IPS DF 6.9 (cell line): ENCODE measurements at places on chromosomes 1 and 21.
A peak's percentile ranks its signal among the peaks of the same experiment; 100 is the strongest.

- no peaks in the 10 kb centered on the region; the same call in 1 of the 2 replicates for H3K36me3 ChIP-seq
- no peak for DNase-seq
- no peak overlapping the region; the same call in 1 of the 2 replicates for H3K4me3 ChIP-seq
Measured at GRCh38 chr1:202645097-202645476, 65.2 kb downstream of the SYT2 start.

- no peak overlapping the region for H3K4me3 ChIP-seq
- no peak for DNase-seq
- H3K27me3 ChIP-seq = no peaks in the 10 kb centered on the region; the same call in 1 of the 2 replicates
- peaks cover 2% of the 10 kb centered on the region; the same call in 1 of the 2 replicates for H3K4me1 ChIP-seq
- no peak overlapping the region for H3K27ac ChIP-seq
- H3K36me3 ChIP-seq = no peaks in the 10 kb centered on the region
Measured at GRCh38 chr1:47181095-47181954, 8.5 kb downstream of the PDZK1IP1 start.

DNA sequence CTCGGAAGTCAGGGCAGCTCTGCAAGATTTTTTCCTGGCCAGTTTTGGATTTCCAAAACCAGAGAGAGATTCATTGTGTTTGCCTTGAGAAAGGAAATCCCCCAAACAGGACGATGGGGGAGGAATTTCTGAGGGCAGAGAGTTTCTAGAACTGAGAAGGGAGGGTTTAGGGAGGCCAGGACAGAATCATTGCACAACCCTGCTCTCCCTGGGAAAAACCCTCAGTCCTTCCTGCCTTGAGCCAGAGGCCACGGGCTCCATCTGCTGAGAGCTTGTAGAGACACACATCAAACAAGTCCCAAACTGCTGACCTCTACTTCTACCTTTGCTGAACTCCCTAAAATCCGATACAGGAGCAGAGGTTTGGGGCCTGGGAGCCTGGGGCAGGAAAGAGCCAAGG is 99.7 kb downstream of the NMNAT2 start:
- H3K36me3 ChIP-seq = no peaks in the 10 kb centered on the region
- DNase-seq = no peak
- H3K27ac ChIP-seq = no peak overlapping the region
- no peaks in the 10 kb centered on the region for H3K27me3 ChIP-seq
- H3K4me3 ChIP-seq = no peak overlapping the region

- H3K27me3 ChIP-seq = no peaks in the 10 kb centered on the region
- H3K4me3 ChIP-seq = peak within 1 kb of the TSS; percentile 66
- peaks cover 3% of the 10 kb centered on the region; the same call in 1 of the 2 replicates for H3K4me1 ChIP-seq
- H3K36me3 ChIP-seq = no peaks in the 10 kb centered on the region
Measured at GRCh38 chr1:196608390-196609369, at the start of gene KCNT2. Gene KCNT2, minus strand, starts transcription at chr1:196608440. Its CDS starts 131 bp downstream, at chr1:196608309.

DNA sequence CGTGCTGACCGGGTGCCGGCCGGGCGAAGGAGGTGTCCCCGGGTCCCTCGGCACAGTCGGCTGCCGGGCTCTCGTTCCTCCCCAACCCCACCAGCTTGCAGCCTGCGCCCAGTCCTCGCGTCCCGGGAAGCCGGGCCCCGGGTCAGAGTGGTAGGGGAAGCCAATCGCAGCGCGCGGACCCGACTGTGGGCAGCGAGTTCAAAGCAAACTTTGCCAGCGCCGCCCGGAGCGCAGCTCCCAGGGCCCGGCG is 328 bp downstream of the MYCL start:
- H3K27ac ChIP-seq = no peak overlapping the region
- H3K4me3 ChIP-seq = peak overlapping the region; percentile 97
- no peaks in the 10 kb centered on the region; the same call in 1 of the 2 replicates for H3K27me3 ChIP-seq
- H3K36me3 ChIP-seq = no peaks in the 10 kb centered on the region

DNA sequence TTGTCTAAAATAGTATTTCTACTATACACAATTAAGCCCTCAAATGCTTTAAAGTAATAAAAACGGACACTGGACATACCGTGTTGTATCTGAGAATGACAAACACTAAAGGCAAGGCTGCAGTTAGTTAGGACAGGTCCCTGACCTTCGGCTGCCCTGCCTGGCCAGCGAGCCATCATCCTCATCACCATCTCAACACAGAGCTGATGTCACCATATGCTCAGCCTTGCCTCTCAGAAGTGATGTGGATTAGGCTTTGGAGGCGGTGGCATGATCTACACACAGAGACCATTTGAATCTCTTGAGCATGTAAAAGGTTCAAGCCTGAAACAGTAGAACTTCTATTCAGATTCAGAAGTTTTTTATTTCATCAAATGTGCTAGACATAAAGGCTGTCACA is 244.7 kb downstream of the SDCCAG8 start:
- H3K4me3 ChIP-seq = no peak overlapping the region
- no peaks in the 10 kb centered on the region for H3K36me3 ChIP-seq
- no peaks in the 10 kb centered on the region for H3K27me3 ChIP-seq
- DNase-seq = no peak
- peaks cover 4% of the 10 kb centered on the region for H3K4me1 ChIP-seq

GRCh38 chr1:175471039-175471800 is 272.2 kb downstream of the TNR start:
- DNase-seq = no peak
- no peaks in the 10 kb centered on the region for H3K4me1 ChIP-seq
- H3K4me3 ChIP-seq = no peak overlapping the region
- H3K27ac ChIP-seq = no peak overlapping the region

- H3K4me1 ChIP-seq = no peaks in the 10 kb centered on the region
- no peak for DNase-seq
- no peak overlapping the region for H3K4me3 ChIP-seq
- H3K36me3 ChIP-seq = peaks cover 3% of the 10 kb centered on the region; the same call in 1 of the 2 replicates
- peaks cover 14% of the 10 kb centered on the region for H3K27me3 ChIP-seq
Measured at GRCh38 chr1:40311692-40312091, 5.4 kb downstream of the COL9A2 start.

- H3K4me1 ChIP-seq = no peaks in the 10 kb centered on the region
- no peak overlapping the region for H3K4me3 ChIP-seq
- DNase-seq = no peak
- no peak overlapping the region for H3K27ac ChIP-seq
- H3K36me3 ChIP-seq = no peaks in the 10 kb centered on the region
Measured at GRCh38 chr21:42811960-42812359, 67.4 kb downstream of the WDR4 start.
